ENCODE measurements at places on chromosomes 11 and 22.

DNA sequence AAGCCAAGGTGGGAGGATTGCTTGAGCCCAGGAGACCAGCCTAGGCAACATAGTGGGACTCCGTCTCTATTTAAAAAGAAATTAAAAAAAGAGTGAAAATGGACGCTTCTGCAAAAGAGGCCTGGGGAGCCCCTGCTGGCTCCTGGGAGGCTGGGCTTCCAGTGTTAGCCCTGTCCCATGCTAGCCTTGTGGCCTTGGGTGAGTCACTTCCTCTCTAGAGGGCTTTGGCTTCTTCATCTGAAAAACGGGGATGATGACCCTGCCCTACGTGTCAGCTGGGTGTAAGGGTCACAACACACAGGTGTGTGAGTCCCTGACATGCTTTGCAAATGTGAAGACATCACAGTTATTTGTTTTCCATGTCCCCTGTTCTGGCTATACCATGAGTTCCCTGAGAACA, 32.8 kb downstream of the FAM227A start:
- no peak for DNase-seq

- DNase-seq = no peak
These were observed 7.7 kb upstream of the NEAT1 start for GRCh38 chr11:65414776-65415498.

- peak; percentile 91 for DNase-seq
These were observed 18.6 kb upstream of the SCARF2 start for GRCh38 chr22:20456064-20456721.

- no peak for DNase-seq
These were observed 9.0 kb upstream of the CHRM1 start for GRCh38 chr11:62930157-62930556.

All from Karpas-422 (cell line).